ENCODE measurements at places on chromosomes 12 and 14. TPM values are rescaled to one million over a fixed set of nuclear protein-coding genes. Genes with fewer than 3 reads are reported as not detected.

ITGB7 gene
- total RNA-seq: 2.9 TPM

TMEM253 gene
- not detected for total RNA-seq

LRTM2 gene
- total RNA-seq: 3.8 TPM

SLC24A4 gene
- 8.5 TPM for total RNA-seq

AMN gene
- 0.33 TPM for total RNA-seq

CMKLR1 gene
- total RNA-seq: 4.0 TPM

KRT3 gene
- 5.7 TPM for total RNA-seq

GZMB gene
- total RNA-seq: not detected

CYP46A1 gene
- total RNA-seq: 5.4 TPM

HNRNPA1 gene
- 851 TPM for total RNA-seq

AMHR2 gene
- 0.71 TPM for total RNA-seq

FLVCR2 gene
- 8.2 TPM for total RNA-seq

All from camera-type eye (tissue), 1 donor.